ENCODE measurements at places on chromosomes 16 and 17. TPM values are rescaled to one million over a fixed set of nuclear protein-coding genes. Genes with fewer than 3 reads are reported as not detected.

MSLN gene
- total RNA-seq, result 3.1 TPM

CFAP119 gene
- 8.1 TPM for total RNA-seq

ULK2 gene
- 8.2 TPM for total RNA-seq

SCNN1G gene
- 0.07 TPM for total RNA-seq

KRTAP4-9 gene
- total RNA-seq, result not detected

Data from A549 treated with RU486 at 1 μM for 4 hours (cell line).